ENCODE measurements at places on chromosomes 3 and 15.

GRCh38 chr15:63107895-63108546 lies 13.6 kb upstream of the LACTB start:
- no peak for DNase-seq

DNA sequence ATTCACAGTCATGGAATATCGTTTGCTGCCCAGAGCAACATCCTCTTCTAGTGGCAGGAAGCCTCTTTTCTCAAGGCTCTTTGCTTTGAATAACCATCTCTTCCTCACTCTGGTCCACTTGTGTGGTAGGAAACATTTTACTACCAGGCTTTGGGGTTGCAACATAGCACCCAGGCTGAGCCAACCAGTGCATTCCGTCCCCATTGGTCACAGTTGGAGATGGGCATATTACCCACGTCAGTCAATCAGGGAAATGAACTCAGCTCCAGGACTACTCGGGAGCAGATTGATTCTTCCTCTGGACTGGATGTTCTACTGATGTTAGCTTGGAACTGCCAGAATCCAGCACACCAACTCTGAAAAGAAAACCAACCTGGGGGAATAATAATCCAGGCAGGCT lies 4.2 kb upstream of the PEX5L start:
- no peak for DNase-seq

DNA sequence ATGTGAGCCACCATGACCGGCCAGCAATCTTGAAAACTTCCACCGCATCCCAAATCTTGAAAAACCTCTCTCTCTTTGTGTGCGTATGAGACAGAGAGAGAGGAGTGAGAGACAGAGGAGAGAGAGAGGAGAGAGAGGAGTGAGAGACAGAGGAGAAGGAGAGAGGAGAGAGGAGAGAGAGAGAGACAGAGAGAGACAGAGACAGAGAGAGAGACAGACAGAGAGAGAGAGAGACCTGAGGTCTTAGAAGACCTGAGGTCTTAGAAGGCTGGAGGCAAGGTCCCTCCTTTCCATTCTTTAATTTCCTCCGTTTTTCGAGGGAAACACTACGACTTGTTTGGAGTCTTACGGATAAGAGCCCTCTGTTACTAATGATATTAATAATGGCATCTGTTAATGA lies 39.5 kb downstream of the TMEM40 start:
- no peak for DNase-seq

DNA sequence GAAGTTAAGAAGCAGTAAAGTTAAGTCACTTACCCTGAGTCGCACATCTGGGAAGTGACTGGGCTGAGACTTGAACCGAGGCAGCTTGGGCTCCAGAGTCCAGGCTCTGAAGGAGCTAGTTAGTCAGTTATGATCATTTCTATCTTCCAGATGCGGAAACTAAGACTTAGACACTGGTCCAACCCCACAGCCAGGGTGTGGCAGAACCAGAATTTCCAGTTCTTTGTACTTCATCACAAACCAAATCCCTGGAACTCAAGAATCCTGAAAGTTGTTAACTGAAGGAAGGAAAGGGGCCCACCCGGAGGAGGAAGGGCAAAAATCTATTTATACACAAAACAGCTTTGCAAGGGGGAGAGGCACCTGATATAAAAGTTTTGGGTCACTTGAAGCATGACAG lies 389.9 kb downstream of the SHQ1 start:
- DNase-seq = no peak

DNA sequence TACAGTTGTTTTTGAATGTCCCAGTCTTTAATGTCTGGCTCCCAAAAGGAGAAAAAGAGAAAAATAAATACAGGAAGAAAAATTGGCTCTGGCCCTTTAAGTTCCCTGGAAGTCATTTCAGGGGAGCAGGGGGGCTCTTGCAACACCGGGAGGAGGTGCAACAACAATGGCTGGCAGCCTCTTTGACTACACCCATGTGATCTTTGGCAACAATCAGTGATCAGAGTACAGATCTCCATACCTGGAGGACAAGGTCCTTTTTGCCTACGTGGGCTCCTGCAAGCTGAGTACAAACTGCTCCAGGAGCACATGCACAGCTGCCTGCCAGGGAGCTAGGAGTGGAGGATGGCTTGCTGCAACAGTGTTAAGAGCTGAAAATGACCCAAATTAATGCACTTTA lies 63.9 kb downstream of the GLCE start:
- DNase-seq = no peak

- DNase-seq = no peak
Measured at GRCh38 chr15:34336991-34337556, 507 bp downstream of the SLC12A6 start.

GRCh38 chr15:100731267-100732152 lies 129.1 kb downstream of the ASB7 start:
- no peak for DNase-seq

DNA sequence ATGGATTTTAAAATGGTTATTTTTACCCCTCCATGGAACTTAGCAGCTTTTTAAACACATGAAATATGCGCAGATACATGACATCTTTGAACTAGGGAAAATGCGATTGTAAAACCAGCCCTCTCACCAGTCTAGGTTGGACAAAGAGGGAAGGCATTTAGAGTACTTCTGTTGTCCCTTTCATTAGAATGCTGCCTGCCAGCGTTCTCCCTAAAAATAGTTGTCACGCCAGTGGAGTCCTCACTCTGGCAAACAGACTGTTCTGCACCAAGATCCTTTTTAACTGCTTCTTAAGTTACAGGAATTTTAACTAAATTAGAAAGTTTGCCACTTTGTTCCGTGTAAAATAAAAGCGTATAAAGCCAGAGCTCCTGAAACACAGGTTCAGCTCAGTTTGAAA lies 295.3 kb downstream of the VPS13C start:
- DNase-seq = no peak

DNA sequence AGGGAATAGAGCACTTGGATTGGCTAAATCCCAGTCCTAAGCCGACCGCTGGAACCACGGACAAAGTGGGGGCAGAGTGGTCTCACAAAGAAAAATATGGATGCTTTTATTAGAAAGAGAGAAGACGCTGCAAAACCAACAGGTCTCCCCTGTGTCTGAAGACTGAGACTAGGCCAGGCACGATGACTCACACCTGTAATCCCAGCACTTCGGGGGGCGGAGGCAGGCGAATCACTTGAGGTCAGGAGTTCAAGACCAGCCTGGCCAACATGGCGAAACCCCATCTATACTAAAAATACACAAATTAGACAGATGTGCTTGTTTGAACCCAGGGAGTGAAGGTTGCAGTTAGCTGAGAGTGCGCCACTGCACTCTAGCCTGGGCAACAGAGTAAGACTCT lies 61.8 kb downstream of the ZDHHC19 start:
- no peak for DNase-seq

GRCh38 chr3:9064850-9065249 lies 101.6 kb upstream of the RAD18 start:
- DNase-seq = peak; percentile 32

GRCh38 chr3:8954938-8955763 lies 8.1 kb downstream of the RAD18 start:
- DNase-seq = no peak

DNA sequence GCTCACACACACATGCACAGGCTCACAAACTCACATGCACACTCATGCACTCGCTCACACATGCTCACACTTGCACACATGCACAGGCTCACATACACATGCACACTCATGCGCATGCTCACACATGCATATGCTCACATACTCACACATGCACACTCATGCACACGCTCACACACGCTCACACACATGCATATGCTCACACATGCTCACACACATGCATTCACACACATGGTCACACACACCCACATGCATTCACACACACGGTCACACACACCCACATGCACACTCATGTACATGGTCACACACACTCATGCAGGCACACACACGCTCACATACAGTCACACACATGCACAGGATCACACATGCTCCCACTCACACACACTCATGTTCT lies 132.8 kb upstream of the SMAD3 start:
- DNase-seq = no peak

DNA sequence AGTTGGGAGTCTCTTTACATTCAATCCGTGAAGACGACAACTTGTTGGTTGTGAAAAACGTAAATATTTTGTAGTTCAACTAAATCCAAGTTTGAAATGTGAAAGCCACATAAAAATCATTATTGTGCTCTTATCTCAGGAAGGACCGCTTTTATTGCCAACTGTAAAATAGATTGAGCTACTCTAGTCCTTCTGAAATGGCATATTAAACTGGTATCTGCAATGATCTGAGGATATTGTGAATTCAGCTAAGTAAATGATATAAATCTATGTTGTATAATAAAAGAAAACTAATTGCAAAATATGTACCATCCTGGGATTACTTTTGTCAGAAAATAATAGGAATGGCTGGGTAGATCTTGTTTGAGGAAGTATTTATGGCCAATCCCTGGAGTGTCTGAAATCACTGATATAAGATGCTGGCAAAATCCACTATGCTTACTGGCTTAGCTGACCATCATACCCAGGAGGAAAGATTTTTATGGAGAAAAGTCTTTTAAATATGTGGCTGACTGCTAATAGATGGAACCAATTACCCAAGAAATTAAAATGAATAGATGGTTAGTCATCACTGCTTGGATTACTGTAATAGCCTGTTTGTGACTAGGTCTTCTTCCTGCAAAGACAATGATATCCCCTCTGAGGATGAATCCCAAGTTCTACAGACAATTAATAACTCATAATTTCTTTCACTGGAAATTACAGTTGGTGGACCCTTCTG lies 191.8 kb downstream of the SEMA6D start:
- DNase-seq = no peak

GRCh38 chr15:72358650-72359171 lies 17.1 kb downstream of the HEXA start:
- DNase-seq = peak; percentile 26

- peak; percentile 87 for DNase-seq
Measured at GRCh38 chr3:23944861-23945662, at the start of gene NR1D2. TSS of gene NR1D2 (plus strand) at chr3:23945286. CDS start at chr3:23945579, 293 bp downstream.
